IMR-90 (cell line): ENCODE measurements at places on chromosomes 3 and 15. TPM values are rescaled to one million over a fixed set of nuclear protein-coding genes. Genes with fewer than 3 reads are reported as not detected.
A peak's percentile ranks its signal among the peaks of the same experiment; 100 is the strongest.

GRCh38 chr3:143832433-143832832, 15.8 kb downstream of the SLC9A9 start:
- DNase-seq: peak; percentile 30

- no peak for DNase-seq
These were observed 5.6 kb downstream of the GREM1 start for GRCh38 chr15:32723171-32723948.

DNA sequence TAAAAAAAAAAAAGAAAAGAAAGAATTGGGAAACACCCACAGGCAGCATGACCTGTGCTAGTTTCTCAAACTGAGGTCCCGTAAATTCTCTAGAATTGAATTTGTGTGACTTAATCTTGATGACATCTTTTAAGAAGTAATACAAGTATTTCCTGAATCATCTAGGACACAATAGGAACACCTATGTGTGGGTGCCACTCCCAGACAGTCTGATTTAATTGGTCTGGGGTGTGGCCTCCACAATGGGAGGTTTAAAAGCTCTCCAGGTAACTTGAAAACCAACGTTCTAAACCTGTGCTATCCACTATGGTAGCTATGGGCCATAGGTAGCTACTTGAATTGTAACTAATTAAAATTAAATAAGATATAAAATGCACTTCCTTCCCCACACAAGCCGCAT, 28.1 kb downstream of the CFAP92 start:
- DNase-seq: no peak

- DNase-seq: no peak
These were observed 396.8 kb upstream of the AZI2 start for GRCh38 chr3:28745436-28745835.

DNA sequence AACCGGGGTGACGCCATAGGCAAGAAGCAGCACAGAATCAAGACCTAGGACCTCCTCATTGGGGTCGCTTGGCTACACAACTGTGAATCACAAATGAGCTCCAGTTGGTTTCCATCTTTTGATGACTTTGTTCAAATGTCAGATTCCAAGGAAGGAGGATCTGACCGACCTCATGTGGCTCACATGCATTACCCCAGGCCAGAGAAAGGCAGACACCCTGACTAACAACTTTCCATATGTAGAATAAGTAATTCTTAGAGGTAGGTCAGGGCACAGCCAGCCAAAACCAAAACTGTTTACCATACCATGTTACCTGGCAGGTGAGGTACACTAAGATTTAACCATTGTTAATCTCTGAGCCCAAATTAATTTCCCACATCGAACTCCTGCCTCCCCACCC, 96.5 kb downstream of the CCNL1 start:
- DNase-seq: no peak

DNA sequence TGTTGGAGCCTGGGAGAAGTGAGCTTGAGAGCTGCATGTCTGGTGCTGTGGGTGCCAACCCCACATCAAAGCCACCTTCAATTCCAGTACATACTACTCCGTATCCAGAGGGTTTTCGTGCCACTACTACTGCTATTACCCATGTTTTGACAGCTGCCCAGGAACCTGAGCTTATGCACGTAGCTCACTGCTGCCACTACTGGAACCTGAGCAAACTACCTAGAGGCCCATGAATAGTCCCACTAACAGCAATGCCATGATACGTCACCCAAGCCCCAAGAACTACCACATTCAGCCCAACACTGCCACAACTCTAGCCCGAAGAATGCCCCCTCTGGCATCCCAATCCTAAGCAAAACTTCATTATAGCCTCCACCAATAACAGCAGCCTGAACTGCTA, 215.2 kb upstream of the BCHE start:
- no peak for DNase-seq

DNA sequence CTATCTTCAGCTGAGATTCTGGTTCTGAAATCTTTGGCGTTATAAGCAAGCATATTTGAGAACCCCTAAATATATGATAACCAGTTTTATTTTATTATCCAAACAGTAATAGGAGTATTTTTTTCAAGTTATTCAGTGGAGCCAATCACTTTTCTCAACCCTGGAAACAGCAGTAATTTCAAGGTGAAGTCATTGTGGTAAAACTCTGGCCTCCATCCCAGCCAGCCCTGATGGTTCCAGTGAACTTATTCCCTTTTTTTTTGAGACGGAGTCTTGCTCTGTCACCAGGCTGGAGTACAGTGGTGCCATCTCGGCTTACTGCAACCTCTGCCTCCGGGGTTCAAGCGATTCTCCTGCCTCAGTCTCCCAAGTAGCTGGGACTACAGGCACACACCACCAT, 545.4 kb upstream of the IL12A start:
- peak; percentile 43 for DNase-seq

DNA sequence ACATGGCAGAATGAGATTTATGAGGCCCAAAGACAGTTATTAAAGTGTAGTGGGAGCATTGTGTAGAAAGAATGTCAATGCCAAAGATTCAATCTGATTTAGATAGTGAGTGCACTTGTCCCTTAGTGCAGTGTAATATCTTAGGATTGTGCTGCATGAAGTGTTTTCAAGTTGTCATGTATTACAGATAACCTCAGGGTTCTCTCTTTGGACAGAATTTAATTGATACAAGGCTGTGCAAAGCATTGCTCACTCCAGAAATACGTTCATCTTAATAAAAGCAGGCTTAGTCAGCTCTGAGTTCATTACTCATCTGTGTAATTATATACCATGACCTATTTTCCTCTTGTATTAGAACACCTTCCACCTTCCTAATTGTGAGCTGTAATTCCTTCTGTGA, 16.0 kb upstream of the GPR171 start:
- peak; percentile 87 for DNase-seq

DNA sequence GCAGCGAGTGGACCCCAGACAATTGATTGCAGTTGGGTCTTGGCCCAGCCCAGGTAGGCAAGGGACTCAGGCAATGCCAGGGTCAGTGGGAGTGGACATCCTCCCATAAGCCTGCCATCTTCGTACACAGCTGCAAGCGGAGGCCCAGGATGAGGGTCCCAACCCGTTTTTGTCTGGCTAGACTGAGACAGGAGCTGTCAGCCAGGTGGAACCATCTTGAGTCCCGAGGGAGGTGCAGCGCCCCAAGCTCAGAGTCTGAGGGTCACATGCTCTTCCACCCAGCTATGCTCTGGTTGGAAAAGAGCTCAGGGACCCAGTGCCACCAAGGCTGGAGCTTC, 22.6 kb upstream of the IP6K2 start:
- DNase-seq: no peak

DNA sequence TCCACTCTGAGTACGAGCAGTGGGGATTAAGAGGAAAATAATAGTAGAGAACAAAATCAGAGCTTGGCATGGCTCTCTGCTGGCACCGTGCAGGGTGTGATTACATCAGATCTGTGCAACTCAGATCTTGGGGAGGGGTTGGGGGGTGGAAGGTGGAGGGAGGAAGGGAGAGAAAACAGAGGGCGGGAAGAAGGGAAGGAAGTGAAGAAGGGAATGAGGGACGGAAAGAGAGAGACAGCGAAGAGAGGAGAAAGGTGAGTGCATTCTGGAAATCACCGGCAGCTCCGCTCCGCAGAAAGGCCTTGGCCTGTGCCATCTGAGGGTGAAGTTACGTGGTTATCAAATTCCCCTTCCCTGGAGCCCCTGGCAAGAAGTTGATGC, 31.0 kb upstream of the ADAMTS17 start:
- DNase-seq: no peak

GP9 gene
- not detected in 2 replicates for total RNA-seq

MAGEL2 gene
- under 0.01 and 0.18 TPM in 2 replicates for total RNA-seq

CSPG4 gene
- 12.4 and 14.7 TPM in 2 replicates for total RNA-seq
